ENCODE measurements at places on chromosomes 7 and 10.

GRCh38 chr10:14543046-14543903 is 212.6 kb upstream of the FRMD4A start:
- DNase-seq = no peak

- DNase-seq = no peak
Measured at GRCh38 chr7:41425926-41426325, 277.0 kb downstream of the INHBA start.

GRCh38 chr7:158209435-158209834 is 378.2 kb downstream of the PTPRN2 start:
- no peak for DNase-seq

DNA sequence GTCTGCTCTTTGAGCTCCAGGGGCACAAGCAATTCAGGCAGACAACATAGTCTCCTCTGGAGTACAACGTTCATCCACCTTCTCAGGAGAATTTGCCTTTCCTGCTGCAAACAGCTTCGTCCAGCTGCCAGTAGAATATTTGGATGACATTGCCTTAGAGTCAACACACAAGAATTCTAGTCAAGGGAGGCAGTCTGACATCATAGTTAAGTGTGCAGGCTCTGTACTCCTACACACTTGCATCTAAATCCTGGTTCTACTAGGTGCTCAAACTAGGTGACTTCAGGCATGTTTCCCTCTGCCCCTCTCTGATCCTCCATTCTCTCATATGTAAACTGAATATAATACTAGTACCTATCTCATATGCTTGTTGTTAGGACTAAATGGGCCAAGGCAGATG is 314.8 kb downstream of the HPSE2 start:
- DNase-seq = no peak

DNA sequence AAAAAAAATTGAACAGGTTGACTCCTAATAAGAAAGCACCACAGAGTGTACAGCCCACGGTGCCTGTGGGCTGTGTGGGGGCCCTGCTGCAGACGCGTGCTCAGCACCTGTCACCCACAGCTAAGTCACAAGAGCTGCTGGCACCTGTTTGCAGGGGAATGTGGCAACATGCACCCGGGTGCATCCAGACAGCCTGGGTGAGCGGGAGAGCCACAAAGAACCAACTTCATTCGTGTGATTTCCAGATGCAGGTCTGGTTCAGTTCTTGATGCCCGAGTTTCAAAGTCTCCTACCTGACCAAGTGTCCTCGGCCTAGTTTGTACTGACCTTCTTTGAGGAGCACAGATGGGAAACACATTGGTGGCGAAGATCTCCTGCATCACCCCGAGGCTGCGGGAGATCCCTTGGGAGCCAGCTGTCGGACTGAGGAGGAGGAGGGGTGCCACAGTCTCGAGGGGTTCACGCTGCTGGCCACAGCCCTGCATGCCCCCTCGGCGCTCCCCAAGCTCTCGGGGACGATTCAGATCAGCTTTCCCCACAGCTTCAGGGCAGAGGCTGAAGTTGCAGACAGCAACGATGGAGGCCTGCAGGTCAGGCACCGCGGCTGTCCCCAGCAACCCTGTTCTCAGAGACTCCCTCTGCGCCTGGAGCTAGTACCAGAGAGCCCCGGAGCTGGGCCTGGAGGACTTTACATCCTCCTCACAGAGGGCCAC is 35.3 kb downstream of the AMZ1 start:
- no peak for DNase-seq

GRCh38 chr7:138243430-138243829 is 167.2 kb downstream of the AKR1D1 start:
- no peak for DNase-seq

DNA sequence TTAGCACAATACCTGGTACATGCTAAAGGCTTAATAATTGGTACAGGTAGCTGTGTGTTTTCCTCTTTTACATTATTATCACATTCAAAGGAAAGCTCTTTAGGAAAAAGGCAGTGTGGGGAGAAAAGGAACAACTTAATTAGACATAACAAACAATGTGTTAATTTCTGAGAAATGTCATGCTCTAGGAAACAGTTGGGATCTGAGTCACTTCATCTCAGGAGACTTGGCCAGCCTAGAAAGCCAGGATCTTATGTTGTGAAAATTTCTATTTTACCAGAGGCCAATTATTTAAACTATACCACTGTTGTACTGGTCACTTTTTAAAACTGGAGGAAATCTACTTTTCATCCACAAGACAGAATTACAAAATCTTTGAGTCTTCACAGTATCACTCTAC is 39.6 kb downstream of the ARMH3 start:
- no peak for DNase-seq

- DNase-seq = no peak
Measured at GRCh38 chr7:134454277-134454676, 4.6 kb downstream of the AKR1B1 start.

- peak; percentile 61 for DNase-seq
Measured at GRCh38 chr10:79490400-79491142, 21.8 kb upstream of the EIF5AL1 start.

DNA sequence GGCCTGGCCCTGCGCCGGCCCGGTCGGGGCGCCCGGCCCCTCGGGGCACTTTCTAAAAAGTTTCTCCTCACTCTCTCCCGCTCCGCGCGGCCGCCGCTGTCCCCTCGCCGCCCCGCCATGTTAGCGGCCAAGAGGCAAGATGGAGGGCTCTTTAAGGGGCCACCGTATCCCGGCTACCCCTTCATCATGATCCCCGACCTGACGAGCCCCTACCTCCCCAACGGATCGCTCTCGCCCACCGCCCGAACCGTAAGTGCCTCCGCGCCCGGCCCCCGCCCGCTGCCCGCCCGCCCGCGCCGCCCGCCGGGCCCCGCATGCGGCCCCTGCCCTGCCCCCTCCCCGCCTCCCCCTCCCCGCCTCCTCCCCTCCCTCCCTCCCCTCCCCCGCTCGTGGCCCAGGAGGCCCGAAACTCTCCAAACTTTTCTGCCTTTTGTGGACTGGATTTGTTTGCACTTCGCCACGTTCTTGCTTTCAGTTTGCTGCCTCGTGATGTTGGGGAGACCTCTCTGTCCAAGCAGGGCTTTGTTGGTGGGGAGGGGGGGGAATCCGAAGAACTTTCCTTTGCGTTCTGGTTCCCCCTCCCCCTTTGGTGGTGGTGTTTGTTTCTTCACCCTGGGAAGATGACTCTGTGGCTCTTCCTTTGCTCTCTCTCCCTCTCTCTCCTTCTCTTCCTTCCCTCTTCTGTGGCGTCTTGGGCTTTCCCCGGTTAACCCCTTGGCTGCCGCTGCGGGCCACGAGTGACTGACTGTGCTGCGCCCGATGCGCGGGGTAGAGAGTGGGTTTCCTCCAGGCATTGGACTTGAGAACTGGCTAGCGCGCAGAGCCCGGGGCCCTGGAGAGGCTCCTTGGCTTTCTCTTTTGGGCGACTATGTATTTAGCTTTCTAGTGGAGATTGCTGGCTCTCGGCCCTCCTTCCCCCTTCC is 1.6 kb downstream of the TCF7L2 start:
- peak; percentile 93 for DNase-seq

GRCh38 chr7:6376820-6377219 is 70.9 kb downstream of the DAGLB start:
- no peak for DNase-seq

GRCh38 chr7:156113731-156114130 is 301.5 kb upstream of the SHH start:
- DNase-seq = no peak

DNA sequence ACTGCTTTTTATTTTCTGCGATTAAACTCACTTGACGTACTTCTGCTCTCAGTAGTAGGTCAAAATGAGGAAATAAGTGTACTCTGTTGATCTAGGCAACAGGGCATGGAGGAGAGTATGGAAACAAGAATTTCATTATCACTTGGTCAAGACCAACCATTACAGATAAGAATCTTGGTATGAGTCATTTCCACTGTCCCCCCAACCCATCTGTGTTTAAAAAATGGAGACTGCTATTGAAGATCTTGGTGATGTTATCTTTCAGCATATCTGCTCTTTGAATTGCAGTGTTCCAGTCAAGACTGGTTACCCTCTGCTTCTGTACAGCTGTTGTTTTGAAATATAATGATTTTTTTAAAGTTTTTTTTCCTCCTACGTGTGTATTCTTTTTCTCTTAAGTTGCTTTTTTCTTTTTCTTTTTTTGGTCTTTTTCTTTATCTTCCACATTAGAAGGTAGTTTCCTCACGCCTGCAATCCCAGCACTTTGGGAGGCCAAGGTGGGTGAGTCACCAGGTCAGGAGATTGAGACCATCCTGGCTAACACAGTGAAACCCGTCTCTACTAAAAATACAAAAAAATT is 11.7 kb downstream of the STAM start:
- no peak for DNase-seq

- DNase-seq = no peak
Measured at GRCh38 chr10:29181936-29182335, 106.9 kb upstream of the LYZL1 start.

GRCh38 chr7:51233374-51233773 is 83.2 kb downstream of the COBL start:
- peak; percentile 18 for DNase-seq

GRCh38 chr10:75672842-75673241 is 241.4 kb downstream of the LRMDA start:
- no peak for DNase-seq

DNA sequence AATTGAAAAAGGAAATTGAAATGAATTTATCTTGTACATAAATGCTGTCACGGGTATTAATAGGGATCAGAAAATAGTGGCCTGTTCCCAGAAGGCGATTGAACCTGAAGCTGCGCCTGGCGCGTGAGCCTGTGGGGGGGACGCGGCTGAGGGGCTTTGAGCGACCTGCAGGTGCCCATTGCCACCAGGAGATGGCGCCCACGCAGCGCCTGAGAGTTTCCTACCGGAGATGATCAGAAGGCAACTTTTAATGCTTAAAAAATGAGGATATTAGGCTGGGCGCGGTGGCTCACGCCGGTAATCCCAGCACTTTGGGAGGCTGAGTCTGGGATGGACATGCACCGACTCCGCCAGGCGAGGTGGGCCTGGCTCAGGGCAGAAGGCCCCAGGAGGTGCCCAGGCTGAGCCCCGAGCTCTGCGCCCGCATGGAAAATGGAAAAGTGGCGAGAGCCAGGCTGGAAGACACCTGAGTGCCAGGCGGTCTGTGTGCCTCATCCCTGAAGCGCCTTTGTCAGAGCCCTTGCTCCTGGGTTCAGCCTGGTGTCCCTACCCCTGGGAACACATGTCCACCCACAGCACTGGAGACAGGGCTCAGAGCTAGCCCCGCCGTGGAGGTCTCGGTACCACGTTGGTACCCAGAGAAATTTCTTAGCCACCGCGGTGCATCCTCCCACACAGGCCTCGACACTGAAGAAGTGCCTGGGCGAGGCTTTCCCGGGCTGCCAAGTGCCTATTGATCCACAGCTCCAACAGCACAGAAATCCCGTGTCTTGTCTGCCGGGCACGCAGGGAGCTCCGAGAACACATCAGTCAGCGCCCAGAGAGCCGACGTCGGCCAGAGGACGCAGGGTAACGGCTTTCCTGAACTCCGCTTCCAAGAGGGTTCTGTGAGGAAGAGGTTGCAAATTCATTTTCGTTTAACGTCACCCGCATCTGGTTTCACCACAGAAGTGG is 117.4 kb downstream of the INPP5A start:
- DNase-seq = peak; percentile 64
